ENCODE measurements at places on chromosomes 11 and 22.

GRCh38 chr11:58938398-58938797 lies 890 bp upstream of the GLYATL1 start:
- no peak for DNase-seq

DNA sequence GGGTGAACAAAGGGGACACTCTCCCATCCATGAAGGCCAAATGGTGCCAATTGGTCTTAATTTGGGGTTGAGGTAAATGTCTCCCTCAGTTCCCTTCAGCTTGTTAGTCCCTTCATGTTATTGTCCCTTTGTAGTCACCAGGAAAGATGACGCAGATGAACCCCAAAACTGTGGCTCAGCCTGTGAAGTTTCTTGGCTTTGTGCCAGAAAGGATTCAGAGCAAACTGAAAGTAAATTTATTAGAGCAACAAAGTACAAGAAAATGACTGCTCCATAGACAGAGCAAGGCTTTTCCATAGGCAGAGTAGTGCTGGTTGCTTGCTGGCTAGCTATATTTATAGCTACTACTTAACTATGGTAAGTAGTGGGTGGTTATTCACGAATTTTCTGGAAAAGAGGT lies 16.7 kb downstream of the OR4C3 start:
- DNase-seq = no peak

DNA sequence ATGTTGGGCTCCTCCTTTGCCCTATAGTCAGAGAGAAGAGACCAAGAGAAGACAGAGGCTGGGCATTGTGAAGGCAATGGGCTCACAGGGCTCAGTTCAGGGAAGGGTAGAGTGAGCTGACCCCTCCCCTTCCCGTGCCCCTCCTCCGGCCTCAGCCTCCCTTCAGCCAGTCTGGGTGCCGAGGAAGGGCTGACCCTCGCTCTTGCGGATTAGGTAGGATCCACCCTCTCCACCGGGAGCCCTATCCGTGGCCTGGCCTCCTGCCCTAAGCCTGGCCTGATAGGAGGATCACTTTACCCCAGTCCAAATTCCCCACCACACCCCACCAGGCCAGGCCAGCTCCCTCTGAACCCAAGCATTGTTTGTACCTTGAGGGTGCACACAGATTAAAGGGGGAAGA lies 1.8 kb upstream of the PPP1R14B start:
- DNase-seq = no peak

DNA sequence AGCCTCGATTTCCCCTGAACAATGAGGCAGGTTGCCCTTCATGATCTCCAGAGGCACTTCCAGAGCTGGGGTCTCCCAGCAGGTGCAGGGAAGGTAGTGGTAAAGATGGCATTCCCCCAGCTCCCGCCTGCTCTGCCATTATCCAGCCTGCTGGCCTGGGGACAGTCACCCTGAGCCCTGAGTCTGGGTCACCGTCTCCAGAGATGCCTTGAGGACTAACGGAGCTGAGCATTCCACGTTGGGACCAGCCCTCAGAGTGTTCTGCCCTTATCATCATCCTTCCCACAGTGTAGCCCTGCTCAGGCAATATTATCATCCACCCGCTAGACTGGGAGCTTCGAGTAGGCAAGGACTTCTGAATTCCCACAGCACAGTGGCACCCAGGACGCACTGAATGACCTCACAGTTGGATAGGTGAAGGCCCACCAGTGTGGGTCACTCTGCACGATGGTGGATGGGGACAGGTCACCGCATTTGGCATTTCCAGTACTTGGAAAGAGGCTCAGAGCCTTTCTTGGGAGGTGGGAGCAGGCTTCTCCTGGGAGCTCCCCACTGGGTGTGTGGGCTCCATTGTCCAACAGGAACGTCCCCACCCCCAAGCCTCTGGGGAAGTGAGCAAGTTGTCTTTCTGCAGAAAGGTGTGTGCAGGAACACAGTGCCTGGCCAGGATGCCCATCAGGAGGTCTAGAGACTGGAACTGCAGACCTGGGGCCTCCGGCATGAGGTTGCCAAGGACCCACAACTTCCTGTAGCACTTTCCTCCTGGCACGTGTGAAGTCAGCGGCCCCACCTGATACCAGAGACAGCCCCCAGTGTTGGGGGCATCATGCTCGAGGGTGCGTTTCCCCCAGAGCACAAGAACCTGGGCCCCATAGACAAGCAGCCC lies 51.4 kb upstream of the WNT7B start:
- no peak for DNase-seq

- DNase-seq = no peak
Measured at GRCh38 chr11:116826751-116827431, 2.8 kb upstream of the APOC3 start.

GRCh38 chr11:68780829-68781228 lies 29.5 kb upstream of the TESMIN start:
- peak; percentile 24 for DNase-seq

- DNase-seq = no peak
Measured at GRCh38 chr11:62981743-62982142, 3.0 kb downstream of the SLC22A6 start.

DNA sequence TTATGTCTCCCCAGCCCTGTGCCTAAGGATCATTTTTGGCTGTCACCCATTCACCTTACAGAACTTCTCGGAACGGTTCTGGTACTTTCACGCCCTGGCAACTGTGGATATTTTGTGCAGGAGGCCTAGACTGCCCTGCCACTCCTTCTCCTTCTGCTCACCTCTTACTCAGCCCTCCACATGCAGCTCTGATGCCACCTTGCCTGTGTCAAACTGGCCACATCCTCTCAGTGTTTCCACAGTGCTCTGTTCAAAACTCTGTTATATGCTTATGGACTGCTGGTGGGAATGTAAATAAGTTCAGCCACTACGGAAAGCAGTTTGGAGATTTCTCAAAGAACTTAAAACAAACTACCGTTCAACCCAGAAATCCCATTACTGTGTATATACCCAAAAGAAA lies 100.8 kb upstream of the MTMR2 start:
- no peak for DNase-seq

DNA sequence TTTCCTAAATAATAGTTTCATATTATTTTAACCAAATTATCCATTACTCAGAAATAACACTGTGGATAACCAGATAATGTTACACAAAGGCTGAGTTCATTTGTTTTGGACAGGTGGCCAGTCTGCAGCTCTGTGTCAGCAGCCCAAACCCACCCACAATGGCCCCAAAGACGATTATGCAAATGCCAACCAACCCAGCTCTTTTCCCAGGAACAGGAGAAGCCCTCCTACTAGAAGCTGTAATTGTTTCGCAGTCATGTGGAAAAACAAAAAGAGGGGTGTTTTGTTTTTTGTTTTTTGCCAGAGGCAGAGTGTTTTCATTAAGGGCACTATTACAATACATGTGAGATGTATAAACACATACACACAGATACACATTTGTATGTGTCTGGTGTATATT lies 102.1 kb downstream of the FCHSD2 start:
- DNase-seq = no peak

DNA sequence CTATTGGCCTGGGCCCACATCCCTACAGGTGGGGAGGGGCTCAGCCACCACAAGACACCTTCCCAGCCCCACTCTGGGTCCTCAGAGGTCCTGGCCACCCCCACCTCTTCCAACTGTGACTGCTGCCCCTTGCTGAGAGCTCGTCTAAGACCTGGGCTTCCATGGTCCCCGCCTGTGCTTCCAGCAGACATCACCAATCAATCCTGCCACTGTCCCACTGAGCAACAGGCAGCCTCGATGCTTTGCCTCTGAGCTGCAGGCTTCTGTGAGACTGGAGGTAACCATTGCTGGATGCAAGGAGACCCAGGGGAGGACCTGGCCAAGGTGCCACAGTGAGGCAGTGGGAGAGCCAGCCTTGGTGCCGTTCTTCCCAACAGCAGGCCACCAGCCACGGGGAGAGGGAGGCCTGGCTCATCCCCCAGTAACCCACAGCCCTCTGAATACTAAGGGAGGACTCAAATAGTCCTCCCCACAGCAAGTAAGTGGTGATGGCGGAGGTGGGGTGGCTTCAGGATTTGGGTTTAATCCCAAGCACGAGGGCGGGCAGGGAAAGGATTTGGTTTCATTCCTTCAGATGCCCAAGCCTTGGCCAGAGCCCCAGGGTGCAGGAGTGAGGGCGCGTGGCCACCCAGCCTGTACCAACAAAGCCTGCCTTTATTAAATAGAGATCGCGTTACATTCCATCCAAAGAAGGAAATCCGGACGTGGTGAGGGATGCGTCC lies 5.5 kb upstream of the FADS3 start:
- no peak for DNase-seq

DNA sequence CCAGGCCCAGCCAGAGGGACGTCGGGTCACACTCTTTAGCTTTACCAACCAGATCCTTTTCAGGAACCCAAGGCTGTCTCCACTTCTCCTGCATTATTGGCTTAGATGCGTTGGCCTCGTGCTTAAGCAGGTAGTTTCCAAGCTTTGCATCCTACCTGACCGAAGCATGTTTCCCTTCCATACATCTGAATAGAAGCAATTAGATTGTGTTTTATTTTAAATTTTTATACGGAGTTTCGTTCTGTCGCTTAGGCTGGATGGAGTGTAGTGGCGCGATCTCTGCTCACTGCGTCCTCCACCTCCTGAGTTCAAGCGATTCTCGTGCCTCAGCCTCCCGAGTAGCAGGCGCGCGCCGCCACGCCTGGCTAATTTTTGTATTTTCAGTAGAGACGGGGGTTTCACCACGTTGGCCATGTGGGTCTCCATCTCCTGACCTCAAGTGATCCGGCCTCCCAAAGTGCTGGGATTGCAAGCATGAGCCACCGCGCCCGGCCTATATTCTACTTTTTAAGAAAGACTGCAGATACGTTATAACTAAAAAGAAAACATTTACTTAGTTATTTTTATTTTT lies 677 bp downstream of the DYNC2H1 start:
- DNase-seq = no peak

DNA sequence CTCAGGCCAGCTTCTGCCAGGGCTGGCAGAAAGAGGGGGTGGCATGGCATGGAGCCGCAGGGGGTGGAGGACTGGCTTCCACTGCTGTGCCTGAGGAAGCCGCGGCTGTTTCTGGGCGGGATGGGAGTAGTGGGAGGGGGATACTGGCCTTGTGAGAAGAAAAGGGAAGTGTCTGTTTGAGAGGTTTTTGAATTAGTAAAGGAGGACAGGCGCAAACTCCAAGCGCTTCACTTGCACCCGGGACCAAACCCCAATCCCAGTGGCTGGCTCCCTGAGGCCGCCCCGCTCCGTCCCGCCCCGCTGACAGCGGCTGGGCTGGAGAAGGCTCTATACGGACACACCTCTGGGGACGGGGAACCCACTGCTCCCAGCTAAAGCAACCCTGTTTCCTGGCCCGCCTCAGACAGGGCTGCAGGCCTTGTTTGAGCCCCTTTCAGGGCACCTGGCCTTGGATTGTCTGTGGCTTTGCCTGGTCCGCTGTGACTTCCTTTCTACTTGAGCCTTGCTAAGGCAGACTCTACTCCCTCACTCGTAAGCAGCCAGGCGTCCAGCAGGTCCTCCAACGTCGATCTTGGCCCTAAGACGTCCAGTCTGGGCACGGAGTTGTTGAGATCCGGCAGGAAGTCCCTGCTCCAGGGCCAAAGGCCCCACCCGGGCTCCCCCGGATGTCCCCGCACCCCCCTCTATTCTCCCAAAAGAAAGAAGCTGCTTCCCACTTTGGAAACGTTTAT lies 2.2 kb downstream of the APOA1 start:
- no peak for DNase-seq

GRCh38 chr11:43959321-43959995 lies 17.0 kb downstream of the C11orf96 start:
- DNase-seq = no peak

GRCh38 chr22:33220476-33221080 lies 162.4 kb upstream of the SYN3 start:
- DNase-seq = no peak

DNA sequence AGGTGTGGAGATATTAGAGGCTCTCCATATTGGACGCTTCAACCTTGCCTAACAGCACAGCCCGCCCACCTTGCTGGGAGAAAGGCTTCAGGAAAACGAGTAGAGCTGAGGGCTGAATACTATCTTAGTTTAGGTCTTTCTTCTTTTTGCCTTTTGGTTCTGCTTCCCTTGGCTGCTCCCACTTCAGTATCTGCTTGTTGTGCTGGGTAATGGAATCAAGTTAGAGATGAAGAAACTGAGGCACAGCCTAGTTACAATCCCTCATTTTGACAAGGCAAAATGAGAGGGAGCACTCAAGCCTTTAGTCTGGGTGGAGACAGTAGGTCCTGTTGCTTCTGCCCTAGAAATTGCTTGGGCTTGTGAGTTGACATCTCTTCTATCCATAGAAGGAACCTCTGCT lies 41.3 kb upstream of the HSD17B12 start:
- no peak for DNase-seq

DNA sequence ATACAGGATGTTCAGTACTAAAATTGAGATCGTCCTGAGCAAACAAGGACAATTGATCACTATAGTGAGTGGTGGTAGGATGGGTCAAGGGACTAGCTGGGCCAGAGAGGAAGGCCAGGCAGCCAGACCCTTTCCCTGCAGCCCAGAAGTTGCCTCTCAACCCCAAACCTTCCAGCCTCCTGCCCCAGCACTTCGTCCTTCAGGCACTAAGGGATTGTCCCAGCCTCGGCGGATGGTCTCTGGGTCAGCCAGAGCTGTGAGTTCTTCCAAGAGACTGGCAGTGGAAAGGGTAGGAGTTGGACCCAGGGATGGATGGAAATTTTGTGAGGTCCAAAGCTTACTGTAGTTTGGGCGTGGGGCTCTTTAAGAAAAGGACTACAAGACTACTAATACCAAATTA lies 3.6 kb upstream of the LMO1 start:
- no peak for DNase-seq

DNA sequence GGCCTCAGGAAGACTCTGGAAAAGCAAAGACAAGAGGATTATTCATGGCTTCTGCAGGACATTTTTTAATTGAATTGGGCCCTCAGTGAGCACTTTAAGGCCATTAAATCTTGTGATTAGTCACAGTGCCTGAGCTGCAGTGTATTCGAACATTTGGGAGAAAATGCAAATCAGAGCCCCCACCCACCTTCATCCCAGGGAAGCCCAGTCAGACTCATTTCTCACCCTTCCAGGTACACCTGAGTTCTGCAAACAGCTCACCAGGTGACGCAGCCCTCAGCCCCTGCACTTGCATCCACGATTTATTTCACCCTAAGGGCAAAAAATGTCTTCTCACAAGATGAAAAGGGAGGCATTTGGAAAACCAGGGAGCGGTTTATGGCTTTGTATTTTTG lies 128.7 kb downstream of the MPPED1 start:
- no peak for DNase-seq

GRCh38 chr11:30956751-30957150 lies 370.6 kb upstream of the MPPED2 start:
- DNase-seq = no peak
